ENCODE measurements at places on chromosomes 4 and X. TPM values are rescaled to one million over a fixed set of nuclear protein-coding genes. Genes with fewer than 3 reads are reported as not detected.

Gene ADAMTS3
- not detected for total RNA-seq

Gene GAGE13
- not detected for total RNA-seq

Gene CLDN34
- total RNA-seq, result not detected

Gene MSANTD1
- 0.08 TPM for total RNA-seq

Gene AMOT
- 0.01 TPM for total RNA-seq

Gene MAGEB17
- not detected for total RNA-seq

Gene TMPRSS11A
- total RNA-seq, result not detected

Gene MTTP
- not detected for total RNA-seq

Data from A549 treated with GW870086 at 1 μM for 4 hours (cell line).